ENCODE measurements at places on chromosomes 2 and 18.

DNA sequence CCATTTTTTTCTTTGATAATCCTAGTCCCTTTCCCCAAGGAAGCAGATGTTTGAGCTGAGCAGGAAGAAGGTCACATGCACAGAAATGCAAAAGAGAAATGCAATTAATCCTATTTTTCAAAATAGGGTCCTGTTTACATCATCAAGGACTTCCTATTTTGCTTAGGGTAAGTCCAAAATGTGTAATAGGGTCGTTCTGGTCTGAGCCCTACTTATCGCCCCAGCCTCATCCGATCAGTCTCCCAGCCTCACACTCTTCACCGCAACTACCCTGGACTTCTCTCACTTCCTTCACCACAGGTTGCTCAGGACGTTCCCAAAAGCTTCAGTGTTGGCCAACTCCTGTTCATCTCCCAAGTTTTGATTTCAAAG lies 32.8 kb downstream of the FOSL2 start:
- DNase-seq, result no peak

GRCh38 chr2:62688771-62689170 lies 16.7 kb upstream of the EHBP1 start:
- no peak for DNase-seq

DNA sequence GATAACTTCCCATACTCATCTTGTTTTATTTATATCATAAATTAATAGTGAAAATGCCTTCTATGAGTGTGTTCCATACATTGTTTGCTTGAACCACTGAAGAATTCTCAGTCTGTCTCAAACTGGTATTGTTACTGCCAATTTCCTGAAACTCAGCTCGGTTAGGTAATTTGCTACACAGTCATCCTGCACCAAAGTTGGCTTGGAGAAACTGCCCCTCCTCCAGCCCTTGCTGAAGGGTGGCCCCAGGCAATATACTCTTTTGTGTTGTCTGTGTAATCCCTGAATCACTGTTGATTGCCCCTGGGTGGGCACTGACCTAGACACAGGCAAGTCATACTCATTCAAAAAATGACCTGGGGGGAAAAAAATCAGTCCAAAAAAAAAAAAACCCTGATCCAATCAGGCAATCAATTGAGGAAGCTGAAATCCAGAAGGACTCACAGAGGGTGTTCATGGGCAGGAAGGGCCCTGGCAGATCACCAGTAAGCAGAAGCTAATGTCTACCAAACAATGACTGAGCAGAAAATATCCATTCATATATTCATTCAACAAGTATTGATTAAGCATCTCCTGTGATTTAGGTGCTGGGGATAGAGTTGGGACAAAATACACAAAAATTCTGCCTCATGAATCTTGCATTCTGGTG lies 3.8 kb upstream of the SESTD1 start:
- DNase-seq, result no peak

GRCh38 chr2:44582363-44583008 lies 220.7 kb downstream of the CAMKMT start:
- DNase-seq, result no peak

DNA sequence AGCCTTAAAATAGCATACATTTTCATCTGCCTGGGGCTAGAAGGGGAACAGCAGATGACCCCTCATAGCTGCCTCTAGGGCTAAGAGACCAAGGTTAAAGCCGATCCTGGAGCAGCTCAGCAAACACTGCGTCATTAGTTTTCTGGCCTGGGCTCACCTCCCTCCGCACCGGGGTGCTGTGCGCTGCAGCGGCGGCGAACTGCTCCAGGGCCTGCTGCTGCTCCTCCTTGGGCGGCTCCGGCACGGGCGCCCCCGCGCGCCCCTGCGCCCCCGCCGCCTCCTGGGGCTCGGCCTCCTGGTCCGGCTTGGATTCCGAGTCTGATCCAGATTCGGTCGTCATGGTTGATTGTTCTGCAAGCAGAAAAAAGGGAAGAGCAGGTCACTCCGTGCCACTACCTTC lies 55.0 kb downstream of the EPB41L3 start:
- no peak for DNase-seq

- no peak for DNase-seq
Measured at GRCh38 chr2:128410035-128410757, 91.5 kb upstream of the HS6ST1 start.

GRCh38 chr18:12011957-12012549 lies 30.7 kb downstream of the IMPA2 start:
- DNase-seq, result no peak

DNA sequence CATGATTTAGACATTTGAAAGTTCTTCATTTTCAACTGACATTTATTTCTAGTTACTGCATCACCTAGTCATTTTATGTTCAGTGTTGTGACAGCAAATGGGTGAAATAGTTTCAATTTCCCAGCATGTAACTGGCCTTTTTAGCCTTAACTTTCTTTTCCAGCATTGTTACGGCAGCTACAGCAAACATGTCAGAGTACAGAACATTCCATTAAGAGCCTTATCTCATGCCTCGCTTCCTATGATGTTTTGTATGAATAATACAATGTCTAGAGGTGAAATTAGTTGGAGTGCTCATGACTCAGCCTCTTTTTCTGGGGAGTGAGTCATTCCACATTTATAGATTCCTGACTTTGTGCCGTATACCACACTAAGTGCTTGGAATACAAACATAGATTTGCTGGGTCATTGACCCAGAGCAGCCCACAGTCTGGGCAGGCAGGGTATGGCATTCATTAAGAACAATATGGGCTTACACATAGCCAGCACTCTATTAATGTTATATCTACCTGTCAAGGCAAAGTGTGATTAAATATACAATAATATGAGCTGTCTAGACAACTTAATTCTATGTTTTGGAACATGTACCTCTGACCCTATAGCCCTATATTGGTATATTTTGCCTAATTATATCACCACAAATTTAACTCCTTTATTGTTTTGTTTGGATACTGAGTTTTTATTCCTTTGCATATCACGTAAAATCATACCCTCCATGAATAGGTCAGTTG lies 72.2 kb downstream of the MAP2 start:
- no peak for DNase-seq

DNA sequence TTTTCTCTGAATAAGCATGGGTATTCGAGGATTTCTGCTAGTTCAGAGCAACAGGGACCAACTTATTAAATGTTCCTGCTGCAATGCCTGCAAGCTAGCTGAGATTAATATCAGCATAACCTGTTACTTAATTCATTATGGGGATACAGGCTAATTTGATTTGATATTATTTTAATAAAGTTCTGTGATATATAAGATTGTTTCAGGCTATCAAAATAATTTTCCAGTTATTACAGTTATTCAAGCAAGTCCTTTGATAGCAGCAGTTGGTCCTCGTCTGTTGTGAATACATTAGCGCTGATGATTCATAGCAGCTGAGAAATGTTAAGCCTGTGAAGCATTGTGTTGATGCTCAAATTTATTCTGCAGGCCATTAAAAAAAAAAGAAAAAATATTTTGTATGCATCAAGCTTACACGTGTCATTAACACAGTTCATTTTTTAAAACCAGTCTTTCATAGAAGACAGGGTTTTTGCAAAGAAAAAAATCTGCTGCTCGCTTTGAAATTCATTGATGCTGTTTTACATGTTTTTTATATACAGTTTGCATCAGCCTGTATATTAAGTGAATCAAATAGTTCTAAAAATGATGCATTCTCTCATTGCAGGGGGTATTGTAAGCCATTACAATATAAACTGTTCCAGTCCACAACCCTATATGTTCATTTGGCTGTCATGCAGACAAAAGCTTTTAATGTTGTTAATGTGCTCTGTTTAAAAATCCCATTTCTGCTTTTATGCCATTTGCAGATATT lies 482.5 kb downstream of the BCL11A start:
- no peak for DNase-seq

DNA sequence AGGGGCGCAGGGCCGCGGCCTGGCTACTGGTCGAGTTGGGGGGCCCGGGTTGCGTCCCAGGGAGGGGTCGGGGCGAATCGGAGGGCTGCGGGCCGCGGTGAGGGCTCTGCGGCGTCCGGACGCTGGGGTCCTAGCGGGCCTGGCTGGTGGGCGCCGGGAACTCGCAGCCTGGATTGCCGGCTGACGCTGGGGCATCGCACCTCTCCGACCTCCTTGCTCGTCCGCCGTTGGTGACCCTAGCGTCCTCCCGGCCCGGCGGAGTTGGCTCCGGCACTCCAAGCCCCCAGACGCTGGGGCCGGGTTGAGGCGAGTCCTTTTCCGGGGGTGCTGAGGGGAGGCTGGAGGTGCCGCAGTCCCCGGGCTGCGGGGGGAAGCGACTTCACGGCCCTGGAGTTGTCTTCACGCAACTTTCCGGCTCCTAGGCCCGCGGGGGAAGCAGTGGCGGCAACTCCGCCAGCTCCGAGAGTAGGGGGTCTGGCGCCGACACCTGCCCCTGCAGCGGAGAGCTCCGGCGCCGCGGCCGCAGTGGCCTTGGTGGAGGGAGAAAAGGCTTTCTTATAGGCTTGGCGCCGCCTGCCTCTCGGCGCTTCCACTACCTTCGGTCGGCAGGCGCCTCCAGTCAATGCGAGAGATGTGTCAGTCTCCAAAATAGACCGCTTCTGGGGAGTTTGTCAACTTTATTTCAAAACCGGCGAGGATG lies 70.3 kb downstream of the HAUS1 start:
- DNase-seq, result peak; percentile 65

DNA sequence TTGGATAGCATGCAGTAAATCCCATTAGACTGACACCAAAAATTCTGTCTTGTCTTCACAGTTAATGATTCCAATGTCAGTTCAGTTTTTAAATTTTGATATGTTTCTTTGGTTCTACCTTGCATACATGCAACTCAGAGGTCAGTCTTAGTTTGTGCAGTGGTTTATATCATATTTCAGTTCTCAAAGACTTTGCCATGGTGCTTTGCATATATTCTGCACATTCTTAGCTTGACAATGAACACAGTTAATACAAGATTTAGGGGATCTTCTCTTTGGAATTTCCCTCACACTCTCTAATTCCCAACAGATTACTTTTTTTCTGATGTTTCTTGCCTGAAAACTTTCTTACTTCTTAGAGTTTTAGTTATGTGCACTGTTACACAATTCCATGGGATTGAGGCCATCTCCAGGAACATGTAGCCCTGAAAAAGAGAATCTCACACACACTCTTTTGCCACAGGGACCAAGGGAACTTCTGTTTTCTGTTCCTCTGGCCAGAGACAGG lies 17.3 kb downstream of the NOL4 start:
- DNase-seq, result no peak

DNA sequence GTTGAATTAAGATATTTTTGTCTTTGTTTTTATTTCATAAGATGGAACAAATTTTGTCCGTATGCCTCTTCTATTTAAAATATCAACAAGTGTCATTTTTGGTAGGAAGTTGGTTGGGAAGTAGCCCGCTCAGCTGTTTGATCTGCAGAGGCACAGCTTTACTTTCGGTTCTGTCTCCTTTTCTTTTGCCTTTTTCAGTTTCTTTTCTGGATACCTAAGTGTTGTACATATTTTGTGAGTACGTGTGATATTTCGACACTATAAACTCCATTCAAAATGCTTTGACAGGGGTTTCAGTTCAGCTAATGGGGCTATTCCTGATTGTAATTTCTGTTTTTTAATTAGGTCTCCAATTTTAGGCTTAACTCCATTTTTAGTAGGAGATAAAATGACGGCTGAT lies 1785.0 kb upstream of the LRRTM1 start:
- DNase-seq, result no peak

DNA sequence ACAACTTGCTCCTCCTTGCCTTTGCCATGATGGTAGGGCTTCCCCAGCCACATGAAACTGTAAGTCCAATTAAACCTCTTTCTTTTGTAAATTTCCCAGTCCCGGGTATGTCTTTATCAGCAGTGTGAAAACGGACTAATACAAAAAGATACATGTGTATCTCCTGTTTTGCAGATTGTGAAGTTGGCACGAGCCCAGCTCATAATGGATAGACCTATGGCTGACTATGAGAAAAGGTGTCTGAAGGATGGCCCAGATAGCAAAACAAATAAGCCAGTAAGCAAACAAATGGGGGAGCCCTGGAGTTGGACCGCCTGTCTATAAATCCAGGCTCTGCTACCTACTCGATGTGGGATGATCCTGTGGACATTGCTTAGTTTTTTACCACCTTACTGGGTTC lies 15.5 kb upstream of the PRKCE start:
- DNase-seq, result no peak

DNA sequence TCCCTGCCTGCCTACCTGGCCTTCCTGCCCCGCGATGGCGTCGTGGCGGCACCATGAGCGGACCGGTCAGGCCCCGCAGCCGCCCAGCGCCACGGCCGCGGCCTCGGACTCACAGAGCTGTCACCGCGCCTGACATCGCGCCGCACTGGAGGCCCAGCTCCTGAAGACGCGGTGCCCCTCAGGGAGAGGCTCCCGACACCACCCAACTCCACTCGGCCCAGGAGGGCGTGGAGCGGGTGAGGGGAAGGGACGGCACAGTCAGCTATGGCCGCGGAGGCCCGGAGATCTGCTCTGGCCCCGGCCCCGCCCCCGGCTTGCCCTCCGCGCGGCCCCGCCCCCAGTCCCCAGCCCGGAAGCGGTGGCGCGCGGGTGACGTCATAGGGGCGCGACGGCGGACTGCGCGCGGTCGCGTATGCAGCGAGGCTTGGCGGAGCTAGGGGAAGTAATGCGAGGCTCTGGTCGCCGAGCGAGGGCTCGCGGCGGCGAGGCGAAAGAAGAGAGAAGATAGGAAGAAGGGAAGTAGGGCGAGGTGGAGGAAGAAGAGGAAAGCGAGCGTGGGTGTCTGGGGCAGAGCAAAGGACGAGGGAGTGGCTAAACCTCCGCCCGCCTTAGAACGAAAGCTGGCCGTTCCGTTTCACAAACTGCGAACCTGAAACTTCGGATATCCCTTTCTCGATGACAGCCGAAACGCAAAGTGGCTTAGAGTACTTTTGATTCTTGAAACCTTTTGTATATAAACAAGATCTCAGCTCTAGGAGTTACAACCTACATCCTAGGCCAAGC lies at the start of gene SLC35F5:
Gene SLC35F5, minus strand, starts transcription at position 288 of the 783 bp plus-strand sequence. Its CDS starts 233 bp downstream, at position 55.
- DNase-seq, result peak; percentile 98

- DNase-seq, result no peak
Measured at GRCh38 chr2:102451968-102452367, 21.1 kb upstream of the SLC9A4 start.

GRCh38 chr2:84057917-84058560 lies 401.0 kb downstream of the SUCLG1 start:
- no peak for DNase-seq

GRCh38 chr2:58636872-58637271 lies 395.7 kb upstream of the FANCL start:
- no peak for DNase-seq

DNA sequence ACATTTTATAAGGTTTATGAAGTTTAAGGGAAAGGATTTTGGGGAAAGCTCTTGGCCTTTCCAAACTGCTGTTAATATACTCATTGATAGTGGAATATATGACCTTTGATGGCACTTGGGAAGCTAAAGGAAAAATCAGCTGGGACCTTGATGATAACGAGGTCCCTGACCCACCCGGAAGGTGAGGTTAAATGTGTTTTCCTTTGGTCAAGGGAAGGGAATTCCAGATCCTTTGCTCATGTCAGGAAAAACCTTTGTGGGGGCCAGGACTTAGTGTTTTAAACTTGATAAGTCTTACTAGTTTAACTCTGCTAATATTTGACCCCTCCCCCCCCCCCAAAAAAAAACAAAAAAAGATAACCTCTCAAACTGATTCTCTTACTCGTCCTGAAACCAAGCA lies 50.7 kb downstream of the CRIM1 start:
- DNase-seq, result no peak

Data from activated CD4-positive, CD25-positive, alpha-beta regulatory T cell treated with anti-CD3 and anti-CD28 coated beads, Interleukin-2, amount 50 U/mL, for 72 hours (primary cell).